ENCODE measurements at places on chromosomes 5 and 9. TPM values are rescaled to one million over a fixed set of nuclear protein-coding genes. Genes with fewer than 3 reads are reported as not detected.

- DNase-seq, result no peak
- no peaks in the 10 kb centered on the region for H3K36me3 ChIP-seq
- H3K4me3 ChIP-seq, result no peak overlapping the region
Measured at GRCh38 chr5:142307146-142307890, 17.5 kb downstream of the SPRY4 start.

GRCh38 chr5:168591302-168592013 lies 12.3 kb upstream of the PANK3 start:
- no peak for DNase-seq
- no peaks in the 10 kb centered on the region for H3K4me1 ChIP-seq
- H3K27me3 ChIP-seq, result no peaks in the 10 kb centered on the region
- no peaks in the 10 kb centered on the region for H3K36me3 ChIP-seq

GRCh38 chr5:10456583-10457420 lies 15.1 kb downstream of the ROPN1L start:
- no peak for DNase-seq
- no peak overlapping the region for H3K4me3 ChIP-seq
- no peaks in the 10 kb centered on the region for H3K36me3 ChIP-seq
- H3K27ac ChIP-seq, result no peak overlapping the region
- H3K27me3 ChIP-seq, result no peaks in the 10 kb centered on the region
- no peaks in the 10 kb centered on the region for H3K4me1 ChIP-seq

DNA sequence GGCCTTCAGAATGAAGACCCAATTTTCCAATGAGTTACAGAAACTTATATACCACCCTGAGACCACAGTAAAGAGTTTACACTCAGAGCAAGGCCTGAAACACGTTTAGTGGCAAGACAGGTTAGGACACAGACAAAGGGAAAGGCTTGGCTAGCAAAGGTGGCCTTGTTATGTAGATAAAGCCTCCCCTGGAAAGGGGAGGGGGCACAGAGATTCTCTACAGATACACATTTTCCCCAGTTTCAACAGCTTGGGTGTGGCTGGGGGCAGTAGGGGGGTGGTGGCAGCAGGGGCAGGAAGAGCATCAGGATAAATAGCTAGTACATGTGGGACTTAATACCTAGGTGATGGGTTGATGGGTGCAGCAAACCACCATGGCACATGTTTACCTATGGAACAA lies 51.9 kb upstream of the PPP1R2B start:
- H3K27me3 ChIP-seq, result no peaks in the 10 kb centered on the region
- no peaks in the 10 kb centered on the region for H3K4me1 ChIP-seq
- no peak overlapping the region for H3K27ac ChIP-seq
- no peak overlapping the region for H3K4me3 ChIP-seq
- no peaks in the 10 kb centered on the region for H3K36me3 ChIP-seq
- no peak for DNase-seq

DNA sequence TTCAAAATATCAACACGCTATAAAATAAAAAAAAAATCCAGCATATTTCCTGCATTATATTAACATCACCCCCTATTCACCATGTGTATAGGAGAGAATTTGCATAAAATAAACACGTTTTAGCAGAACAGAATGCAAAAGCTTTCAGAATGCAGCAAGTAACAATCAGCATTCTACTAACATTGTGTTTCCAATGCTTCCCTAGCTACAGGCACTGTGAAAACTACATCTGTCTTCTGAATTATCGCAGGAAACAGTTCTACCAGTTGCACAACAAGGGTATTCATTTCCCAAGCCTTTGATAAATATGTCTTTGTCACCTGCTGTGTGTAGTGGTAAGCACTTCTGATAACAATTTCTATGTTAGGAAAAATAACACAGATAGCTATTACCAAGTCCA lies 1015.8 kb downstream of the CDH18 start:
- H3K4me3 ChIP-seq, result no peak overlapping the region
- H3K27me3 ChIP-seq, result no peaks in the 10 kb centered on the region
- no peak overlapping the region for H3K27ac ChIP-seq
- H3K36me3 ChIP-seq, result no peaks in the 10 kb centered on the region
- no peak for DNase-seq
- H3K4me1 ChIP-seq, result no peaks in the 10 kb centered on the region

DNA sequence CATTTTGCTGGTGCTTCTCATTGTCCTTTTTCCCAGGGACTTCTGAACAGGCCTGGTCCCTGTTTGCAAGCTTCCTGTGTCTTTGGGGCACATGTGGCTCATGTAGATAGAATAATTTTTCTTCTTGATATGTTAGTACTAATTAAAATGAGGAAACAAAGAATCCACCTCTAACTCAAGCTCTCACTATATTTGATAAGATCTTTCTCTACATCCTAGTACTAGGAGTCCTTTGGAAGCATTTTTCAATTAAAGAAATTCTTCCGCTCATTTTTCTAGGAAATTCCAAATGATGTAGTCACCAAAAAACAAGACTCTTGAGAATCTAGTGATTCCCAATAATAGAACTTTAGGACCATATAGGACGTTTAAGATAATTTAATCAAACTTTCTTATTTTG lies 165.3 kb downstream of the SEC61B start:
- H3K4me1 ChIP-seq, result no peaks in the 10 kb centered on the region
- no peak for DNase-seq
- H3K36me3 ChIP-seq, result no peaks in the 10 kb centered on the region
- no peak overlapping the region for H3K27ac ChIP-seq
- no peak overlapping the region for H3K4me3 ChIP-seq

- H3K4me3 ChIP-seq, result no peak overlapping the region
- no peaks in the 10 kb centered on the region for H3K27me3 ChIP-seq
- no peak overlapping the region for H3K27ac ChIP-seq
- peak; percentile 25 for DNase-seq
Measured at GRCh38 chr5:77984587-77984986, 208.4 kb upstream of the TBCA start.

DNA sequence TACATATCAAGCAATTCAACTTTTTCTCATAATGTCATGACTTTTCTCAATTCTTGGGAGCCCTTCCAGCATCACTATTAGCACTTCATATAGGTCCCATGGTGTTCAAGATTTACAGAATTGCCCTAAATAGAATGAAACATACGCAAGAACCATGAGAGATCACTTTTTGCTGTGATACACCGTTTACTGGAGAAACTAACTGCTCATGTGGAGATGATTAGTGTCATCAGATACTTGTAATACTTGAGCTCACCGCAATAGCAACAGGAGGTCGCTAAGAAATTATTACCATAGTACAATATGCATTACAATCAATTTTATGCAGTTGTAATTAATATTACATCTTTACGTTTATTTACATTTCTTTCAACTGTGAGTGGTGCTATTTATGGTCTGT lies 4.8 kb upstream of the PCSK5 start:
- H3K4me1 ChIP-seq, result peaks cover 7% of the 10 kb centered on the region
- H3K27me3 ChIP-seq, result no peaks in the 10 kb centered on the region
- DNase-seq, result no peak
- no peaks in the 10 kb centered on the region for H3K36me3 ChIP-seq
- no peak overlapping the region for H3K27ac ChIP-seq

GRCh38 chr5:117487556-117487955 lies 912.9 kb upstream of the SEMA6A start:
- DNase-seq, result no peak
- H3K36me3 ChIP-seq, result no peaks in the 10 kb centered on the region
- H3K27ac ChIP-seq, result no peak overlapping the region
- H3K27me3 ChIP-seq, result no peaks in the 10 kb centered on the region
- H3K4me3 ChIP-seq, result no peak overlapping the region

DNA sequence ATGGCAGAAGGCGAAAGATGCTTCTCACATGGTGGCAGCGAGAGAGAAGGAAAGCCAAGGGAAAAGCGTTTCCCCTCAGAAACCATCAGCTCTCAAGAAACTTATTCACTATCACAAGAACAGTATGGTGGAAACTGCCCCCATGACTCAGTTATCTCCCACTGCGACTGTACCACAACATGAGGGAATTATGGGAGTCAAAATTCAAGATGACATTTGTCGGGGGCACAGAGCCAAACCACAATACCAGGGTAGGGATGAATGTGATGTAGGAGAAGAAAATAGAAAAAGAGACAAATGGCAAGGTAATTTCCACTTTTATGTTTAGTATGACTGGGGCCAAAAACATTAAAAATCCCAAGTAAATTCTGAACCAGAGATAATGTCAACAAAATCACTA lies 216.8 kb downstream of the TRIM36 start:
- no peaks in the 10 kb centered on the region for H3K4me1 ChIP-seq
- no peaks in the 10 kb centered on the region for H3K36me3 ChIP-seq
- H3K27ac ChIP-seq, result no peak overlapping the region
- no peaks in the 10 kb centered on the region for H3K27me3 ChIP-seq

DNA sequence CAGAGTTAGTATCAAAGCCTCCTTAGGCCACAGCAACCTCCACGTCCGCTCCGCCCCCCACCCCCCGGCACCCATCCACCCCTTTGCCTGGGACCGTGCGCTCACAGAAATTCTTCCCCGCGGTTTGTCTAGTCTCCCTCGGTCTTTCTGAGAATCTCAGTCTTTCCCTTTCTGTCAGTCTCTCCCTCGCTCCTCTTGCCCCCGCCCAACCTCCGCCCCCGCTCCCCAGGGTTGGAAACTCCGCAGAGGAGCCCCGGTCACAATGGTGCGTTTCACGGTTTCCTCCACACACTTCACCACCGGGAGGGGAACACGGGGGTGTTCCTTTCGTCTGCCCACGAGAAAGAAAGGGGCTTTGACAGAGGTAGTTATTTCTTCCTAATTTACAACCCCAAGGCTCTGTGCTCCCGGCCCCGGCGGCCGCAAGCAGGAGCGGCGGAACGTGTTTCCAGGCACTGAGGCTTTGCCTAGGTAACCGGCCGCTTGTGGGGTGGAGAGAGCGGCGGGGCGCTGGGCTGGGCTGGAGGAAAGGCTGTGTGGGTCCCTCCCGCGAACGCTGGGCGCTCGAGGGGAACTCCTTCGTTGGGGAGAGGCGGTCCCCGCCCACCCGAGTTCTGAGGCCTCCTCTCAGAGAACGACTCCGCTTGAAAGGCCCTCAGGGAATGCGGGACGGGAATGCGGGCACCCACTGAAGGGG lies 2.1 kb downstream of the NR4A3 start:
- H3K4me1 ChIP-seq, result peaks cover 29% of the 10 kb centered on the region
- H3K36me3 ChIP-seq, result no peaks in the 10 kb centered on the region
- peak overlapping the region; percentile 12 for H3K27ac ChIP-seq
- peak overlapping the region; percentile 97 for H3K4me3 ChIP-seq
- DNase-seq, result peak; percentile 48
- H3K27me3 ChIP-seq, result no peaks in the 10 kb centered on the region

GRCh38 chr9:88481933-88482332 lies 53.0 kb upstream of the NXNL2 start:
- H3K27ac ChIP-seq, result no peak overlapping the region
- H3K27me3 ChIP-seq, result no peaks in the 10 kb centered on the region
- H3K36me3 ChIP-seq, result no peaks in the 10 kb centered on the region
- no peaks in the 10 kb centered on the region for H3K4me1 ChIP-seq
- H3K4me3 ChIP-seq, result no peak overlapping the region
- no peak for DNase-seq

GRCh38 chr5:54733101-54733500 lies 215.5 kb downstream of the SNX18 start:
- DNase-seq, result no peak
- H3K27me3 ChIP-seq, result no peaks in the 10 kb centered on the region
- H3K27ac ChIP-seq, result no peak overlapping the region

DNA sequence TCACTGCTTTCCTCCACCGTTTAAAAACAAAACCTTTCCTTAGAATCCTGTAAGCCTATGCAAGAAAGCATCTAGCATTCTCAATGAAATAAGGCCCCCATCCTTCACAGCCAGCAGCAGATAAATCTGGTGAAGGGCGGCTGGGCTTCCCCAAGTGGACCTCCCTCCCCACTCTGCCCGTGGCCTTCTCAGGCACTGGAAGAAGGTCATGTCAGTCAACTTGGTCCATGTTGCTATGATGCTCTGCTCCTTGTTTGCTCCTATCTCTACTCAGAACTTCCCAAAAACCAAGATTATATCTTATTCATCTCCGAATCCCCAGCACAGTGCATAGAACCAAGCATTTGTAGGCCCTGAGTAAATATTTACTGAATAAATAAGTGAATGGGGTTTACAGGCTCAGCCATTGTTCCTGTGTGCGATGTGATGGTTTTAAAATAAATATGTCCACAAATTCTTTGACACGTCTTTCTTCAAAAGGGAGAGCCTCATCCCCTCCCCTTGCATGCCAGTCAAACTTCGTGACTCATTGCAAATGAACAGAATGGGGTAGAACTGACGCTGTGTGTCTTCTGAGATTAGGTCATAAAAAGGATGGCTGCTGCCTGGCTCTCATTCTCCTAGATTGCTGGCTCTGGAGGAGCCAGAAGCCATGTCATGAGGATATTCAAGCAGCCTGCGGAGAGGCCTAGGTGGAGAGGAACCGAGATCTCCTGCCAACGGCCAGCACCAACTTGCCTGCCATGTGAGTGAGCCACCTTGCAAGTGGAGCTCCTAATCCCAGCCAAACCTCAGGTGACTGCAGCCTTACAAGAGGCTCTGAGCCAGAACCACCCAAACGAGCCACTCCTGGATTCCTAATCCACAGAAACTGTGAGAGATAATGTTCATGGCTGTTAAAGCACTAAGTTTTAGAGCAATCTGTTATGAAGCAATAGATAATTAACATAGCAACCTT lies 70.5 kb downstream of the MED27 start:
- H3K27me3 ChIP-seq, result no peaks in the 10 kb centered on the region

DNA sequence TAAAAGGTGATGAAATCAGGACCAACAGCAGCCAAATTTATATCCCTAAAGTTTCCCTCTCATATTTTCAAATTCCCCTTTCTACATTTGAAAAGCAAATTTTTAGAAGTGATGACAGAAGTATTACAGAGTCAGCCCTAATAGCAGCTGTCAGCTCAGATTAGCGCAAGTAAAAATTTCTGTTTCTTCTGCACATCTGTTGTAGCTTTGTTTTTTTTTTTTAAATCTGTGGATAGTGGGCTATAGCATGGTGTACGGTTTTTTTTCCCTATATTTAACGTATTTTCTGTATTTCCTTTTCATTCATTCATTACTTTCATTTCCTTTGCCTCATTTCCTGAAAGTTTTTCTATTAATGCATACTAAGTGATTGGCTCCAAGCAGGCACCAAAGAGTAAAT lies 99.1 kb downstream of the MACIR start:
- no peaks in the 10 kb centered on the region for H3K27me3 ChIP-seq
- no peak for DNase-seq
- H3K36me3 ChIP-seq, result no peaks in the 10 kb centered on the region
- H3K4me1 ChIP-seq, result no peaks in the 10 kb centered on the region
- no peak overlapping the region for H3K4me3 ChIP-seq
- no peak overlapping the region for H3K27ac ChIP-seq

GRCh38 chr5:36355516-36355915 lies 53.8 kb upstream of the RANBP3L start:
- no peak for DNase-seq
- H3K36me3 ChIP-seq, result no peaks in the 10 kb centered on the region
- no peaks in the 10 kb centered on the region for H3K27me3 ChIP-seq
- H3K4me1 ChIP-seq, result peaks cover 30% of the 10 kb centered on the region
- no peak overlapping the region for H3K27ac ChIP-seq

Gene PCDHB6
- 3.7 TPM for total RNA-seq

Gene TAL2
- not detected for total RNA-seq

Gene TJP2
- total RNA-seq, result 168 TPM

Gene ZDHHC11
- 39.7 TPM for total RNA-seq

Gene ACTBL2
- 0.16 TPM for total RNA-seq

Gene SVEP1
- total RNA-seq, result 4.6 TPM

Gene F2RL2
- total RNA-seq, result not detected

Gene AGXT2
- total RNA-seq, result not detected
